ENCODE measurements at places on chromosomes 5 and 9.
A peak's percentile ranks its signal among the peaks of the same experiment; 100 is the strongest.

GRCh38 chr9:137021979-137022661 is 5.9 kb downstream of the ABCA2 start:
- peak; percentile 64 for DNase-seq

DNA sequence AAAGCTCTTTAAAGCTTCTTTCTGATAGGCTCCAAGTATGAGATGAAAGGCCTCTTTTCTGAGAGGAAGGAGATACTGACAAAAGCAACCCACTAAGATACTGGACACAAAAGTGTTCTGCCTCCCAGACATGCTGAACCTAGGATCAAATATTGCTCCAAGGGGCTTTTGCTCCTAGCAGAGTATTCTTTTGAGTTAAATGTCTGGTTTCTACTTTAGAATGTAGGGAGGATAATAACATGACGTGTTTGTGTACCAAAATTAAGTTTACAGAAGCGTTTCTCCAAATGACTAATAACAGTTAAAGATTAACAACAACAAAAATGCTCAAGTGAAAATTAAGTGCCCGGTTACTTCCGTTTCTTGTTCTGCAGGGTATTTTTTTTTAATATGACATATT is 2293.3 kb upstream of the C9orf72 start:
- DNase-seq = no peak

GRCh38 chr9:81666123-81666522 is 23.2 kb downstream of the TLE1 start:
- DNase-seq = no peak

DNA sequence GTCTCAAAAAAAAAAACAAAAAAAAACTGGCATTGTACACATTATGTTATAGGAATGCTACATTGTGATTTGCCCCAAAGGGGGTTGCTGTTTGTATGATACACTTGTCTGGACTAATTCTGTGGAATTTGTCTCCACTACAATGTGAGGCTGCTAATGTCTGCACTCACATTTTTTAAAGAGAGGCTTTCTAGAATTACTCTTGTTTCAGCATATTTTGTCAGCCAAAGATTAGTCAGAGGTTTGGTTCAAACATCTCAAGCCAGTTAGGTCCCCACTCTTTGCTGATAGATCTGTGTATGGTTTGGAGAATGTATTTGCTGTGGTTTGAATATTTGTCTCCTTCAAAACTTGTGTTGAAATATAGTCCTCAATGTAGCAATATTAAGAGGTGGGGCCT is 59.3 kb upstream of the ZNF169 start:
- no peak for DNase-seq

DNA sequence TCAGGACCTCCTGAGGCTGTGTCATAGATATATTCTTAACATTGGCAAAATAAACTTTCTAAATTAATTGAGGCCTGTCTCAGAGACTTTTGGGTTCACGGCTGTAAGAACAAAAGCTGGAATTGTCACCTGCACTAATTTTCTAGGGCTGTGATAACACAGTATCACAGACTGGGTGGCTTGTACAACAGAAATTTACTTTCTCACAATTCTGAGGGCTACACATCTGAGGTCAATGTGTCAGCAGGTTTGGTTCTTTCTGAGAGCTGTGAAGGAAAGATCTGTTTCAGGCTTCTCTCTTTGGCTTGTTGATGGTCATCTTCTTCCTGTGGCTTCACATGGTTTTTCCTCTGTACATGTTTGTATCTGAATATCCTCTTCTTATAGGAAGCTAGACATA is 29.2 kb upstream of the NFIL3 start:
- DNase-seq = no peak

- DNase-seq = no peak
These were observed 191.6 kb downstream of the TRIM36 start for GRCh38 chr5:114977979-114978573.

DNA sequence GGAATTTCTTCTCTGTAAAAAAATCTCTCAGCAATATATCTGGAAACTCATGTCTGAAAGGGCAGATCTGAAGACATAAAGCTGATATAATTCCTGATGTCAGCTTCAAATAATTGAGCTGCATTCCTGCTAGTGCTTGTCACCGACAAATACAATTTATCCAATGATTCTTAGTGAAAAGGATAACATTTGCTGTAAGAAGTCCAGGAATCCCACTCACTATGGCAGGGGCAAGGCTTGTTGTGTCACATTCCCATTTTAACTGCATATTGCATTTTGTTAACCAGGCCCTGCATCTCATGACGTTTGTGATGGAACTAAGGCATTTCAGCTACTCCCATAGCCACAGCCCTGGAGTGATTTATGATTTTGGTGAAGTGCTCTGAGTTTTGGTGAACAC is 160.1 kb upstream of the DAB2 start:
- no peak for DNase-seq

DNA sequence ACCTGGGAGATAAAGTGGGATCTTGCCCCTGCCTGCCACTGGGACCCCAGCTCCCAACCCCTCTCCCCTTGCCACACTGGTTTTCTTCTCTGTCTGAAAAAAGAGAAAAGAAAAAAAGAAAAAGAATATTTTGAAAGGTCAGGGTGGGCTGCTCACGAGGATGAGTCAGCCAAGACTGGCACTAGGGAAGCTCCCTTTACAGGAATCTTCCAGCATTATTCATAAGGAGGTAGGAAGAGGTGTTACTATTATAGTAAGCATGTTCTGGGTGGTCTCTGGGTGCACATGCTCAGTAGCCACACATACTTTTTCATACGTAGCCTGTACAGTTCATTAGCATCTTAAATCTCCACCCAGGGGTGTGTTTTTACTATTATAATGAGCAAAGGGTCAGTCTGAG is 46.8 kb upstream of the HAND1 start:
- no peak for DNase-seq

DNA sequence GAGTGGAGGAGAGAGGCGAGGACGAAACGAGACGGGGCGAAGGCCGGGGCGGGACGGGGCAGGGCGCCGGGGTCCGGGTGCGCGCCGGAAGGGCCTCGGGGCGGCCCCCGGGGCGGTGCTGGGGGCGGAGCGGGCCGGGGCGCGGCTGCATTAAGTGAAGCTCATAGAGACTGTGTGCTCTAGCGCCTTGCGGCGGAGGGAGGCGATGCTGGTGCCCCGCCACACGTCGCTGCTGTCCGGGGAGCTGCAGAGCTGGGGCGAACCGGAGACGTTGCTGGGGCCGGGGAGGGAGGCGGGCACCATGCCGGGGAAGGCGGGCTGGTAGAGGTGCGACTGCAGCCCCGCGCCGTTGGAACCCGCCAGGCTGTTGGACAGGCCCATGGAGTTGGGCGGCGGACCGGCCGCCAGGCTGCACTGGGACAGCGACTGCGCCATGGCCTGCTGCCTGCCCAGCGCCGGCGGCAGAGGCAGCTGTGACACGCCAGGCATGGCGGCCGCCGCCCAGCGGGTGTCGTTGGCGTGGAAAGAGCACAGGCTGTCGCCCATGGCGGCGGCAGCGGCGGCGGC is 8.3 kb downstream of the OTP start:
- DNase-seq = peak; percentile 78

DNA sequence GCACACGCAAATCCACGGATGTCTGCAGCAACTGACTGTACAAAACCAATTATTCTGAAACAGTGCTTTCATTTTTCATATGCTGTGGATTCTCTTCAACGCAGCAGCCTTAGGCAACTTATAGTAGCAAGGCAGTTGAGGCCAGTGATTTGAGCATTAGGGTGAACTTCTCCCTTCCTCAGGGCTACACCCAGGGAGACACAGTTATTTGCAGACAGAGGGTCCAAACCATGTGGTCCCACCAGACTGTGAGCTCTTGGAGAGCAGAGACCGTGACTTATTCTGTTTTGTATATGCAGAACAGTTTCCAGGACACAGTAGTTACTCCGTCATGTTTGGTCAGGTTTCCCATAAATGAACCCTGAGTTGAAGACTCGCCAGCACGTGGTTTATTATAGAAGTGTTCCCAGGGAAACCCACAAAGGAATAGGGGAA is 19.0 kb upstream of the WHRN start:
- DNase-seq = no peak

DNA sequence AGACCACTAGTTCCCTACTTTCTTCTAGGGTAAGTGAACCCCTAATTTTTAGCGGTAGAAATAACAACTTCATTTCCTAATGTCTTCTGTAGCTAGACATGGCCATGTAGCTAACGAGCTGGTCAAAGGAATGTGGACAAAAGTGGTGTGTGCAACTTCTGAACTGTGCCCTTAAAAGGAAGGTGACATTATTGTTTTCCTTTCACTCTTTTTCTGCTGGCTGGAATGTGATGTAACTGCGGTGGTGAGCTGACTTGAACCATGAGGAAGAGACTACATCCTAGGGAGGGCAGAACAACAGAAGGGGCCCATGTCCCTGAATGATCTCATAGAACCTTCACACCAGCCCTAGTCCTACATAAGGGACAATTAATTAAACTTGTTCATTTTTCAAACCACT is 1.3 kb upstream of the SNX2 start:
- peak; percentile 55 for DNase-seq

GRCh38 chr5:126235628-126236027 is 187.6 kb upstream of the GRAMD2B start:
- DNase-seq = no peak

- DNase-seq = no peak
These were observed 136.3 kb upstream of the RGMB start for GRCh38 chr5:98637116-98637515.

- no peak for DNase-seq
These were observed 86.3 kb upstream of the SLC12A2 start for GRCh38 chr5:127997201-127997704.

GRCh38 chr9:115289757-115290208 is 171.8 kb upstream of the TNC start:
- no peak for DNase-seq

DNA sequence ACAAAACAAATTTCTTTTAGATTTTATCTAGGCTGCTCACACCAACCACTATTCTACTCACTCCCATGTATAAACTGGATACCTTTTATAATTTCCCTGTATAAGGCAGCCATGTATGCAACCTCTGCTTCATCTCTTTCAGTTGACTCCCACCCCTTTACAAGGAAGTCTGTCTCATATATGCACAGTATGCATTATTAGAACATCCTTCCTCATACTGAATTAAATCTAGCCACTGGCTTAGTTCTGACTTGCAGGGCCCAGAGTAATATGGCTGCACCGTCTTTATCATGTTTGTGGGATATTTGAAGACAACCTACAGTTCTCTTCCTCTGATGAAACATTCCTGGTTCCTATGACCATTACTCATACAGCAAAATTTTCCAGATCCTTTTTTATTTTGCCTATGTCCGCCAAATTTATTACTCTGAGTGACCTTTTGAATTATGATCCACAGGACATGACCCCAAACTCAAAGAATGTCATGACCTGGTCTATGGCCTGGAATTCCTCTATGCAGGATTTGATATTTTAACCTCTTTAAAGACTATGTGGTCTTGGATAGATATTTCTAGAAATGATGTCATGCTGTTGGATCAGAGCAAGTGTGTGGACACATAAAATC is 76.6 kb upstream of the ITGA1 start:
- DNase-seq = peak; percentile 22

- DNase-seq = no peak
These were observed 101.4 kb downstream of the PRKACG start for GRCh38 chr9:68912561-68912960.

- DNase-seq = no peak
These were observed 19.0 kb downstream of the OLFML2A start for GRCh38 chr9:124795881-124796431.

DNA sequence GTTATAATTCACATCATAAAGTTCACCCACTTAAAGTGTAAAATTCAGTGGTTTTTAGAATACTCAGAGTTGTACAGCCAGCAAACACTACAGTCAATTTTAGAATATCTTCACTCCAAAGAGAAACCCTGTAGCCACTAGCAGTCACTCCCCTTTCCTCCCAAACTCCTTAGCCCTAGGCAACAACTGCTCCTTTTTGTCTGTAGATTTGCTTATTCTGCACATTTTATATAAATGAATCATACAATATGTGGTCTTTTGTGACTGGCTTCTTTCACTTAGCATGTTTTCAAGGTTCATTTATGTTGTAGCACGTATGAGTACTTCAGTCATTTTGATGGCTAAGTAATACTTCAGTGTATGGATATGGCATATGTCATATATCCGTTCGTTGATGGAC is 38.7 kb downstream of the TGFBR1 start:
- no peak for DNase-seq

DNA sequence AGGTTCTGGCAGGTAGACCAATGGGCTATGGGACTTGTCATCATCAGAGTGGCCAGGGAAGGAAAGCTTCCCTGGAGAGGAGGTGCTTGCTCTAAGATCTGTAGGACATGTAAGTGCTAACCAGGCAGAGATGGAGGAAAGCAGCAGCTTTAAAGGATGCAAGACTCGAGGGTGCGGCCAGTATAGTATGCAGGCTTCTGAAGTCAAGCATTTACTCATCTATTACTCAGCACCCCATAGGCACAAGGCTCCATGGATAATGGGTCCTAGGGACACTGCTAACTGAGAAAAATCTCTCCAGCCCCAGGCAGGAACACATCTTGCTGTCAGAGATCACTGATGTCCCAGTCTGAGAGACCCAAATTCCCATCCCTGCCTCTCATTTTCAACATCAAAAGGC is 49.7 kb downstream of the WWC1 start:
- no peak for DNase-seq

DNA sequence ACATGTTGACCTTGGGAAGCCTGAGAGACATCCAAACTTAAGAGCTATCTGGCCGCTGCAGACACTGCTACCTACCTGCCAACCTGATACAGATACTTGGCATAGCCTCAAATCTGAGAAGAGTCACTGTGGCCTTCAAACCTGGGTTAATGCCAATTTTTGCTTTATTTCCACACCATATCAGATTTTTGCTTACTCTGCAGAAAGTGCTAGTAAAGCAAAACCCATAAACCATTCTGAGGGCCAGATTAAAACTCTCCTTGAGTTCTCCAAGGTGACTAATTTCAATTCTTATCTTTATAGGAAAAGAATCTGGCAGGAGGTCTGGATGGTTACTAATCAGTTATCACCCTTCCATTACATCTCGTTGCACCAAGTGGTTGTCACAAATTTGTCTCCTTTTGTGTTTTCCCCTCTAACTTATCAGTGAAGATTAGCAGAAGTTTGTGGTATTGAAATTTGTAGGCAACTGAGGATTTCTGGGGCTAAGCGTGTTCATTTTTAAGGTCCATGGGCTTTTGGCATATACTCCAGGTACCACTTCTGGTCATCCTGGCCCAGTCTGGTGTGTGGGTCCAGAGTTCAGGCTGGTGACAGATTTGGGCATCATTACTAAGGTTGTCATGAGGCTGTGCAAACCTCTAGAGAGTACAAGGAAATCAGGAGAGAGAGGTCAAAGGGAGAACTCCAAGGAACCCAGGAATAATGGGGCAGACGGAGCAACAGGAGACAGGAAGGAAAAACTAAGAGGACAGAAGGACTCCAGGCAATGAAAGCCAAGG is 177.9 kb downstream of the TSSK1B start:
- no peak for DNase-seq

GRCh38 chr9:110912419-110913291 is 125.6 kb downstream of the LPAR1 start:
- peak; percentile 35 for DNase-seq

DNA sequence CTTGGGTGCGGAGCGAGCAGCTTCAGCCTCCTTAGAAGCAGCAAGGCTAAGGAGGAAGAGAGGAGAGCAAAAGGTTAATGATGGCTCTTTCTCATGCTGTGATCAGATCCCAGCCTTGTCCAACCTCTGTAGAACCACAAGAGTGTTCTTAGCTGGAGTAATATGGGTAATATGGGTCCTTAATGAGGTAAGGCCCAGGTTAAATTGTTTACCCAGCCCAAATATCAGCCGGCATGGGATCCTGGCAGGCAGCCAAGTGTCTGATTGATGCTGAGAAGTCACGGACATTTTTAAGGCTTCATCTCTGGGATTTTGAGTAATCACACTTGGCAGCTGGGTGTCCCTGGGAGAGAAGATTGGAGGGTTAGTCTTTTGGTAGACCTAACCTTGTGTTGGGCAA is 32.3 kb downstream of the GLRA1 start:
- DNase-seq = no peak

All from suppressor macrophage (primary cell).